Uterus (tissue), 4 donors: ENCODE measurements at places on chromosomes 13 and 19. TPM values are rescaled to one million over a fixed set of nuclear protein-coding genes. Genes with fewer than 3 reads are reported as not detected.

Gene CASP14
- total RNA-seq, result not detected

Gene ICAM3
- total RNA-seq, result 8.0 TPM

Gene GEMIN7
- 11.3 TPM for total RNA-seq

Gene IGLON5
- 0.28 TPM for total RNA-seq

Gene CYP4F3
- total RNA-seq, result not detected

Gene CHST8
- total RNA-seq, result 0.95 TPM

Gene FUT2
- total RNA-seq, result 1.0 TPM

GRCh38 chr13:49641801-49642291 lies 13.5 kb downstream of the ARL11 start:
- no peak overlapping the region for H3K27ac ChIP-seq
- no peaks in the 10 kb centered on the region for H3K27me3 ChIP-seq

- H3K36me3 ChIP-seq, result no peaks in the 10 kb centered on the region
- DNase-seq, result no peak
- peak overlapping the region; percentile 37 for H3K4me3 ChIP-seq
- H3K27ac ChIP-seq, result peak overlapping the region; percentile 72
- no peaks in the 10 kb centered on the region for H3K4me1 ChIP-seq
Observed at GRCh38 chr19:47470447-47471195, 1.1 kb downstream of the SLC8A2 start.

DNA sequence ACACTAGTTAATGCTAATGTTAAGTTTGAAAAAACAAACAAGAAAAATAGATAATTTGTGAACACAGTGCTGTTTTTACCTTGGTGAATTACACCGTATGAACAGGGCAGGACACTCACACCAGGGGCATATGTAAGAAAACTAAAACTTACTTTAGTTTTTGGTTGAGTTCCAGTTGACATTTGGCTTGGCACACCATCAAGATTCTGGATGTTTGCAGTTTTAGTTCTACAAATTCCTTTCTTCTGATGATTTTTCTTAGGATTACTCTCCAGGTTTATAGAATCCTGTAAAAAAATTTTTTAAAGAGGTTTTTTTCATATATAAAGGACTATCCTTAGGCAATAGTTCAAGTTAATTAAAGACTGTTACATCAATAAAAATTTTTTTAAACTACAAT lies 238.5 kb upstream of the STARD13 start:
- no peaks in the 10 kb centered on the region for H3K27me3 ChIP-seq
- H3K27ac ChIP-seq, result no peak overlapping the region
- H3K4me1 ChIP-seq, result no peaks in the 10 kb centered on the region
- DNase-seq, result no peak
- no peaks in the 10 kb centered on the region for H3K36me3 ChIP-seq

DNA sequence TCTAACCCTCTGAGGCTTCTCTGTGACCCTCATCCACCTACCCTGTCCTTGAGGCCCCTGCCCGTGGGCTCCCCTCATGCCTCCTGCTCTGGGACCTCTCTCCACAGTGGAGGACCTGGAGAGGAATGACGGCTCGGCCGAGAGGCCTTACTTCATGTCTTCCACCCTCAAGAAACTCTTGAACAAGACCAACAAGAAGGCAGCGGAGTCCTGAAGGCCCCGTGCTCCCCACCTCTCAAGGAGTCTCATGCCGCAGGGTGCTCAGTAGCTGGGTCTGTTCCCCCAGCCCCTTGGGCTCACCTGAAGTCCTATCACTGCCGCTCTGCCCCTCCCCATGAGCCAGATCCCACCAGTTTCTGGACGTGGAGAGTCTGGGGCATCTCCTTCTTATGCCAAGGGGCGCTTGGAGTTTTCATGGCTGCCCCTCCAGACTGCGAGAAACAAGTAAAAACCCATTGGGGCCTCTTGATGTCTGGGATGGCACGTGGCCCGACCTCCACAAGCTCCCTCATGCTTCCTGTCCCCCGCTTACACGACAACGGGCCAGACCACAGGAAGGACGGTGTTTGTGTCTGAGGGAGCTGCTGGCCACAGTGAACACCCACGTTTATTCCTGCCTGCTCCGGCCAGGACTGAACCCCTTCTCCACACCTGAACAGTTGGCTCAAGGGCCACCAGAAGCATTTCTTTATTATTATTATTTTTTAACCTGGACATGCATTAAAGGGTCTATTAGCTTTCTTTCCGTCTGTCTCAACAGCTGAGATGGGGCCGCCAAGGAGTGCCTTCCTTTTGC lies 10.8 kb upstream of the ILF3 start:
- H3K4me3 ChIP-seq, result no peak overlapping the region
- H3K36me3 ChIP-seq, result no peaks in the 10 kb centered on the region
- H3K4me1 ChIP-seq, result no peaks in the 10 kb centered on the region
- no peaks in the 10 kb centered on the region for H3K27me3 ChIP-seq

DNA sequence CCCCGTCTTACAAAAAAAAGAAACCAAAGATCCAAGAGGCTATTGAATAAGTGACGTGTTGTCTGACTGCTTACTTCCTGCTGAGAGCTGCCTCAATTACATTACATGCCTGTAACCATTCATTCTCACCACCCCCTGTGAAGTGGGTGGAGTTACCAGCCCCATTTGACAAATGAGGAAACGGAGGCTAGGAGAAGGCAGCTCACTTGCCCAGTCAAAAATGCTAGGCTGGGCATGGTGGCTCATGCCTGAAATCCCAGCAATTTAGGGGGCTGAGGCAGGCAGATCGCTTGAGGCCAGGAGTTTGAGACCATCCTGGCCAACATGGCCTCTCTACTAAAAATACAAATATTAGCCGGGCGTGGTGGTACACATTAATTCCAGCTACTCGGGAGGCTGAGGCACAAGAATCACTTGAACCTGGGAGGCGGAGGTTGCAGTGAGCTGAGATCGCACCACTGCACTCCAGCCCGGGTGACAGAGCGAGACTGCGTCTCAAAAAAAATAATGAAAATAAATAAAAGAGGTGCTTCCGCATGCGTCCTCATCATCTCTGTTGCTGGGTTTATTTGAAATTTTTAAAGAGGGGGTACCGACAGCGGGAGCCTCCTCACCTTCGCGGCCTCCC lies 499 bp downstream of the LSM7 start:
- peak overlapping the region; percentile 78 for H3K4me3 ChIP-seq
- H3K27ac ChIP-seq, result peak overlapping the region; percentile 62
- no peaks in the 10 kb centered on the region for H3K27me3 ChIP-seq
- H3K36me3 ChIP-seq, result no peaks in the 10 kb centered on the region

DNA sequence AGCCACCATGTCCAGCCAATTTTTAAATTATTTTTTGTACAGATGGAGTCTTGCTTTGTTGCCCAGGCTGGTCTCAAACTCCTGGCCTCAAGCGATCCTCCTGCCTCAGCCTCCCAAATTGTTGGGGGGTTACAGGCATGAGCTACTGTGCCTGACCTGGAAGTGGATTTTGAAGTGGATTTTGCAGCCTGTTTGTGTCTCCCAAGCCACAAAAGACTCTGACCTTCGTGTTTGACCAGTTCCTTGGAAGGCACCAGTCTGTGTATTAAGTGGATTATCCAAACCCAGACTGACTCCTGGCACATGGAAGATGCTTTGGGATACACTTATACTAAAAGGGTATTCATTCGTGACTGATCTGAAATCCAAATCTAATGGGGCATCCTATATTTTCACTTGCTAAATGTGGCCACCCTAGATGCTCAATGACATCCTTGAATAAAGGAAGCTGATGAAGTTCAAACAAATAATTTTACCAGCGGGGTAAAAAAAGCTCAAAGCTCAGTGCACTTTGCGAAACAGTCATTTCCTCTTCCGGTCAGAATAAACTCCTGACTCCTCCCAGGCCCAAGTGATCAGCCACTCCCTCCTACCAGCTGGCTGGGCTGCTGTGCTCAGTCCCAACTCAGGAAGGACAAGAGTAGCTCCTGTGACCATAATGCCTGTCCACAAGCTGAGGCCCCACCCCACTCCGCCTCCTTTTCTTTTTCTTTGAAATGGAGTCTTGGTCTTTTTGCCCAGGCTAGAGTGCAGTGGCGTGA lies 32.6 kb upstream of the GATAD2A start:
- H3K4me1 ChIP-seq, result no peaks in the 10 kb centered on the region
- no peaks in the 10 kb centered on the region for H3K36me3 ChIP-seq
- H3K27me3 ChIP-seq, result no peaks in the 10 kb centered on the region
- H3K4me3 ChIP-seq, result no peak overlapping the region

DNA sequence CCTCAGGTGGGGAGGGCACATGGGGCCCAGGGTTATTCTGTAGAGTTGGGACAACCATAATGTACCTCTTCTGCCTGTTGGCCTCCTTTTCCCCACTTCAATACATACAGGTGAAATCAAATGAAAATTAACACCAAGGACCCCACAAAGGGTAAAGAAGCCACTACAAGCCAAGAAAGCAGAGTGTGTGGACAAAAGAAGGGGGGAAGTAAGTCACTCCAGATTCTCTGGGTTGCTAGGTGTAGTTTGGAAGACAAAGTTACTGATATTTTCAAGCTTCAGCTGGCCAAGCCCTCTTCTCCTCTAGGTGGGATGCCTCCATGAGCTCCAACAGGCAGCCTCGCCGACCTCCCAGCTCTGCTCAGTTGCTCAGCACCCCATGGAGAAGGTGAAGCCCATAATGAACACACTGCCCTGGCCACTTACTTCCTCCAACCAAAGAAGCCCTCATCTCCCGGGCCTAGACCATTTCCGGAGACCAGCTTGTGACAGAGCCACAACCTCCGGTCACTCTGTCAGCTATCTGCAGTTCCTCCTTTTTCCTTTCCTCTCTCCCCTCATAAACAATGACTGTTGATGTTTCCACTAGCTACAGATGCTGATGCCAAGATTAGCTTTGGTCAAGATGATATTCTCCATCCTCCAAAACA lies 66.8 kb upstream of the MED4 start:
- H3K27ac ChIP-seq, result peak overlapping the region; percentile 62
- no peaks in the 10 kb centered on the region for H3K4me1 ChIP-seq
- no peaks in the 10 kb centered on the region for H3K36me3 ChIP-seq
- no peak for DNase-seq

- H3K4me3 ChIP-seq, result peak overlapping the region; percentile 74
- no peaks in the 10 kb centered on the region for H3K27me3 ChIP-seq
- peak overlapping the region; percentile 89 for H3K27ac ChIP-seq
- no peaks in the 10 kb centered on the region for H3K4me1 ChIP-seq
- no peaks in the 10 kb centered on the region for H3K36me3 ChIP-seq
Observed at GRCh38 chr19:23394511-23394910, 760 bp downstream of the ZNF91 start.

DNA sequence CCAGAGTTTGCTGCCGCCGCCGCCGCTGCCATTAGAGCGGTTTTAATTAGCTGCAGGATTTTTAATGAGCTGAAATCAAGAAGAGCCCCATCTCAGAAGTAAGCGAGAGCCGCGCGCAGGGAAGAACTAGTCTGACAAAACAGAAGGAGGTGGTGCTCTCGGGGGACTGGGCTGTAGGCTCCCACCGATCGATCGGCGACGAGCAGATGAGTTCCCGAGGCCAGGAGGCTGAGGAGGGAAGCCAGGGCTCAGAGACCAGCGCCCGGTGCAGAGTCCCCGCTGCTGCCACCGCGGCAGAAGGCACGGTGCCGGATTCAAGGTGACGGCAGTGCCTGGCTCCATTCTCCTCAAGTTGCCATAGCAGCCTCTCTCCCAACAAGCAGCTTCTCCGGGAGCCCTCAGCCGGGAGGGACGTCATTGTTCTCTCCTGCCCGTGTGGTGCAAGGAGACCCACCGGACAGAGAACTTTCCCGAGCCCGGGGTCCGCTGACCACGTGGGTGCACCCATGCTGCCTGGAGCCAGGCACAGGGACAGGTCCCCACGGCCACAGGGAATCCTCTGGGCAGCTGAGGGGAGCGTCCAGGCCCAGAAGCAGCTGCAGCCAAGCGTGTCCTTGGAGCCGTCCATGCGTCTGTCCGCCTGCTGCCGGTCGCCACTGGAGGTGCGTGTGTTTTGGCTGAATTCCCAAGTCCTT lies 62.9 kb downstream of the CHST8 start:
- H3K27me3 ChIP-seq, result peaks cover 5% of the 10 kb centered on the region
- no peak overlapping the region for H3K27ac ChIP-seq
- no peak for DNase-seq
- no peaks in the 10 kb centered on the region for H3K4me1 ChIP-seq
